Fibroblast of skin of right biceps (primary cell): ENCODE measurements at places on chromosomes 1 and 21.

DNA sequence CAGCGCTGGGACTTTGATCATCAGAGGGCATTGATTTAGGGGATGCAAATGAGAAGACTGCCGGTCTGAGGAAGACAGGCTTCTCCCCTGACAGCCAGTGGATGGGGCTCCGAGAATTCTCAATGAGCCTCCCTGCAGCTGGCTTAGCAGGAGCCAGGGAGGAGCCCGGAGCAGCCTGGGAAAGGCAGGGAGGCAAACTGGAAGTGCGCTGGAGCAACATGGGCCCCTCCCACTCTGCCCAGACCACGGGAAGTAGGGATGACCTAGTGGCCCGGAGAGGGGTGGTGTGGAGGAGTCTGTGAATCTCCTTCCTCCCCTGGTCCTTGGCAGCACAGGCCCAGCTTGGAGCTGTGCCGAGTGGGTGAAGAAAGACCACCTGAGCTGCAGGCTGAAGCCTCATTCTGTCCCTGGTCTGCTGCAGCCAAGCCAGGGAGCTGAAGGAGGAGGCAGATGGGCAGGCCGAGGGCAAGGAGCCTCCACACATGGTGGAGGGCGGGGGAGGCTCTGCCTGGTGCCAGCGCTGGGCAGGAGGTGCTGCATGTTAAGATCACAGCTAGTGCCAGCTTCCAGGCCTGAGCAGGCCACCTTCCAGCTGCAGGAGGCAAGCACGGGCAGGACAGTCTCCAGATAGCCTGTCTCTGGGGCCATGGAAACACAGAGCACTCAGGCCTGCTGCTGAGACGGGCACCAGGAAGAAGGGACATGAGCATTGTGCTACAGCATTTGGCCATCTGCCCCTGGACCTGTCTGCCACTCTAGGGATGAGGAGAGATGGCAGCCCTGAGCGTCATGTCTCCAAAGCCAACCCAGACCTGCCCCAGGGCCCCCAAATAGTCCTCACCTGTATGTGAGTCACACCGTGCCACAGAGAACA is 12.2 kb upstream of the CLSTN1 start:
- peak; percentile 22 for DNase-seq

DNA sequence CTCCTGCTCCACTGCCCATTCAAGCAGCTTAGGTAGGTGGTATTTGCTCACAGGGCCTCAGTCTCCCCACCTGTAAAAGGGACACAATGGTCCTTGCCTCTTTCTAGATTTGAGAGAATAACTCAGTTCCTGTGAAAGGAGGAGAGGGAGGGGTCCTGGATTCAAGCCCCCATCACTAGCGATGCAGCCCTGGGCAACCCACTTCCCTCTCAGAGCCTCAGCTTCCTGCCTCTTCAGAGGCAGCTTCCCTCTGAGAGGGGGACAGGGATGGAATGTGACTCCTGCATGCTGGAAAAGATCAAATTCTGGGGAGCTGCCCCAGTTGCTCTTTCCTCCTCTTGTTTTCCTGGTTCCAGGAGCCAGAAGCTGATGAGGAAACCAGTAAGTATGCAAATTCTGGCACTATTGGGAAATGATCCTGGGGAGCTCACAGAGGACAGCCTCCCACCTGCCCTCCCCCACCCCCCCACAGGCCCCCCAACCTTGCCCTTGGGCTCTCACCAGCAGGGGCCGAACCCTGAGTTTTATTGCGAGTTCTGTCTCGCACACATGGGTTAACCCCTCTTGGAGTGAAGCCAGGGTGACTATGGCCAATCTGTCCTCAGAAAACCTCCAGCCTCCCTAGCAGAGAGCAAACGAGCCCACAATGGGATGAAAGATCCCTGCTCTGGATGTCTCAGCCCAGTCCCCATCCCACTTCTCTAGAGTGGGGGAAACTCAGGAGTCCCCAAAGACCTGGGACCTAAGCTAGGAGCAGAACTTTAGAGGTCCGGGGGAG is 11.7 kb downstream of the ZC3H12A start:
- DNase-seq: peak; percentile 22

- no peak for DNase-seq
These were observed 99.2 kb downstream of the PLPPR4 start for GRCh38 chr1:99363531-99363930.

- peak; percentile 37 for DNase-seq
These were observed 63.0 kb downstream of the HIVEP3 start for GRCh38 chr1:41855713-41856112.

DNA sequence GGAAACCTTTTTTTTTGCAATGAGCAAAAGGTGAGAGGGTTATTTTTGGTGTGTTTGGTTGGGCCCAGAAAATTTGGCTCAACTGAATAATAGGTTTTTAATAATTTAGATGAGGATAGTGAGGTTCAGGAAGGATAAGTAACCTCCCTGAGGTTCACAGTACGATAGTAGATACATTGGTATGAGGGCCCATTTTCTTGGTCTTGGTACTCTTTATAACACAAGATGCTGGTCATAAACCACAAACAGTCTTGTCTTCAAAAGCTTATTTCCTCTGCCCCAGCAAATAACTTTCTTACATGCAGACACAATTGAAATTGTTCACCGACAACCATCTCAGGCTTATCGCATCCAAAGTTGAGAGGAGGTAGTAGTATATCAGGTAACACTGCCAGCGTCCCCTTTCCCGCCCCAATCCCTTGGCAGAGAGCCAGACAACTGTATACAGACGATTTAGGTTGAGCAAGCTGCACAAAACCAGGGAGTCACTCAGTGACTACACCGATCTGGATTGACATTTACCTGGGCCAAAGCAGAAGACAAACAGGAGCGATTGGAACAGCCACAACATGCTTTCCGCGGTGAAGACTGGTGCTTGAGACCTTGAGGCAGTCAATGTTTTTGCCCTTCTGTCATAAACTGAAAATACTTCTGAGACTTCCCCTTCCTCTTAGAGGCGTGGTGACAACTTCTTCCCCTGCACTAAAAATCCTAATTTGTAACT is at the start of gene SLAMF6:
Gene SLAMF6, minus strand, starts transcription at position 634 of the 724 bp plus-strand sequence. Its CDS starts 63 bp downstream, at position 571.
- DNase-seq: no peak

DNA sequence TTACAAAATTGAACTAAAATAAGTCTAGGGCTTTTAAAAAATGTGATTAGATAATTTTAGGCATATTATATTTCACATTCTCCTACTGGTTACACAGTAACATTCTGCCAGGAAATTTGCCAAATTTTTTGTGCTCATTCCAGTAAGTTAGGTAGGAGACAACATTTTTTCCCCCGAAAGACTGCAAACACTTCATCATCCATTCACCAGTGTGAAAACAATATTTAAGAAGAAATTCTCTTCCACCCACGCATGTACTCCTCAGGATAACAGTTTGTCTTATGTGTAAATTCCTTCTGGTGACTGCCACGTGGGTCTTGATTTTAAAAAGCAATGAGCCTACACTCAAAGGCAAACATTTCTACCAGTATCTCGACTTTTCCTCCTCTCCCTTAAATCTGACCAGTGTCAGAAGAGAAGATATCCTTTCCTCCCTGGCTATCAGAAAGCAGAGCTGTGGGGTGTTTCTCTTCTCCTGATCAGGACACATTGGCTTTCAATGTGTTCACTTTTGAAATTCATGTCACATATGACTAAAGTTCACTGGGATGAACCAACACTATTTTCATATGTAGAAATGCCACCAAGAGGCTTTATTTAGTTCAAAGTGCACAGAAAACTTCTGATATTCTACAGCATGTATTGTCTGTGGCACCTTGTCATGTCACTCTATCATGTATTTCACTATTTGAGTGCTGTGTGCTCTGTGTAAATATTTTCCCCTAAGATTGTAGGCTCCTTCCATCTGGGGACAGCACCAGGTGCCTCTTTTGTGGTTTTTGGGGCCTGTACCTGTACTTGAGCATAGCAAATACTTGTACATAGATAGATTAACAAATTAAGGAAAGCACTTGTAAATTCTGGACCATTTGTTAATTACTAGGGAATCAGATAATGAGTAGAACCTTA is 38.6 kb downstream of the LHX9 start:
- peak; percentile 82 for DNase-seq

DNA sequence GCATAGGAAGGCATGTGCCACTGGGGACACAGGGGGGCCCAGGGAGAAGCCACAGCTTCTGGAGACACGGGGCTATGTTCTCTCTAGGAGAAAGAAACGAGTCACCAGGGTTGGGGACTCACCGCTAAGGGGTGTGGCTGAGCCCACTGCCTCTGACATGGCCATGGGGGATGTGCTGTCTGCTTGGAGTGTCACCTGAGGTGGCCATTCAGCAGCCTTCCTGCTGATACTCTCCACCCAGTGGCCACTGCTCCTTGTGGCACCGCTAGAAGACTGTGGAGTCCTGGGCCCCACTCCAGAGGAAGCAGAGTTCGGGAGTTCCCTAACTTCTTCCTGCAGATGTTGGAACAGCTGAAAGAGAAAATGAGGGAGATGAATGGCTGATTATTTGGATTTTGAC is 91.2 kb upstream of the SLC45A1 start:
- DNase-seq: no peak
